ENCODE measurements at places on chromosomes 1 and 21.

- no peak for DNase-seq
Observed at GRCh38 chr21:44325386-44326271, 13.6 kb downstream of the CFAP410 start.

GRCh38 chr1:30692201-30692947, 31.0 kb downstream of the MATN1 start:
- DNase-seq, result no peak

GRCh38 chr1:36355811-36356210, 29.9 kb downstream of the STK40 start:
- DNase-seq, result no peak

GRCh38 chr1:115323366-115324004, 14.6 kb downstream of the NGF start:
- DNase-seq, result no peak

DNA sequence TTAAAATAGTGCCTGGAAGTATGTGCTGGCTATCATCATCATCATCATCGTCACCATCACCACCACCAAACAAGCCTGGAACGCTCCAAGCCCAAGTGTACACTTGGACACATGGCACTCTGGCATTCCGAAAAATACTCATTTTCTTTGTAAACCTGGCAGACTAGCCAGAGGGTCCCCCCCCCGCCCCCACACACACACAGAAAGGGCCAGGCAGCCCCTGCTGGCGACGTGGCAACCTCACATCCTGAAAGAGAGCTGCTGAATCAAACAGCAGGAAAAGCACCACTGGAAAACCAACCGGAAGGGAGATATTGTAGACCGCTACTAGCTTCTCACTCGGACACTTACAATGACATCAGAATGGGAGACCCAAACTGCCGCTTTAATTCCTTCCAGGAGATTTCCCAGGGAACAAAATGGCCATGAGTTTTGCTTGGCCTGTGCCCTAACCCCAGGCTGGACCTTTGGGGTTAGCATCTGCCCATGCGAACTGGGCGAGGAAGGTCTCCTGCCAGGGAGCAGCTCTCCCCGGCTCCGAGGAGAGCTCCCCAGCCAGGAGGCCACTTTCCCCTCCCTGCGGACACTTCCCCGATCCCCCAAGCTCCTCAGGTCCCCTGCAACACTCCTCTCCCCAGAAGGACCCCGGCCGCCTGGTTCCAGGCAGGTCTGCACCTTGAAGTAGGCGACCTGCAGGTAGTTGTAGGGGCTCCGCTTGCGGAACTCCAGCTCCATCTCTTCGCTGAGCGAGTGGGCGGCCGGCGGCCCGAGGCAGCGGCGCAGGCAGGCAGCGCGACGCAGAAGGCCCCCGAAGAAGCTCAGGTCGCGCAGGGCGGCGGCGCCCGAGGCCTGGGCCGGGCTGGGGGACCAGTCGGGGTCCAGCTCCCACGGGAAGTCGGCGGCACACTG, 742 bp downstream of the P3H1 start:
- DNase-seq, result peak; percentile 43

DNA sequence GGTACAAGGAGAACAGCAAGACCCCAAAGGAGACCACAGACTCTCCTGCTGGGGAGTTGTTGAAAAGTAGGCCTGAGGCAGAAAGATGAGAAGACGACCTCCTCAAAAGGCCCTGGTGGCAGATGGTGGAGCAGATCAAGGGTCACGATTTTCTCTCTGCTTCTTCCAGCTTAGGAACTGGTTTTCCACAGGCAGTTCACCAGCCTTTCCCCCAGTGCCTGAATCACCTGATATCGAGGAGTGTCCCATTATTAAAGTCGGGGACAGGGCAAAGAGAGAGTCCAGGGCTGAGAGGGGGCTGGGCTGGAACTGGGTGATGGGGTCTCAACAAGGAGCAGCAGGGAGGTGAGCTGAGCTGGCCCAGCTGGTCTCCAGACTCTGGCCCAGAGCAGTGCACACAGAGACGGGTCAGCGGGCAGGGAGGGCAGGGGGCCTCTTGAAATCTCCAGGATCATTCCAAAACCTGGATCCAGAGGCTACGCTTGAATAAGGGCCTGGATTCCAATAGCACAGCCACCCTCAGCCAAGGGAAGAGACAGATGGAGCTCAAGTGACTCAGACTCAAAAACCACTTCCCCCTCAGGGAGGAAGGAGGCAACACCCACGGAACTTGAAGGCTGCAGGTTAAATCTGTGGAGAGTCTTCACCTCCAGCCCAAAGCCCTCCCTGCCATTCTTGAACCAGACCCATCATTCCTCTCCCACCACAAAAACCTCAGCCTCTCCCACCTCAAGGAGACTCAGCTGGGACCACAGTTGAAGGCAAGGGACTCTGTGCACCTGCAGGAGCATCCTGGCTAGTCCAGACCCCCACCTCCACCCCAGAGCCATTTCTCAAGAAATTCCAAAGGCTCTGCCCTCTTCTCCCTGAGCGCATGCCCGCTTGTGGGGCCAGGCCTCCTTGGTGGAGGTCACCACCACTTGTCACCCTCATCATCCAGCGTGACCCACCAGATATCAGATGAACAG, at the start of gene S100A5:
S100A5 (minus strand) TSS at position 541 of the 968 bp plus-strand sequence. CDS start 743 bp downstream, outside the sequence.
- peak; percentile 76 for DNase-seq
